ENCODE measurements at places on chromosomes 5 and 9.

DNA sequence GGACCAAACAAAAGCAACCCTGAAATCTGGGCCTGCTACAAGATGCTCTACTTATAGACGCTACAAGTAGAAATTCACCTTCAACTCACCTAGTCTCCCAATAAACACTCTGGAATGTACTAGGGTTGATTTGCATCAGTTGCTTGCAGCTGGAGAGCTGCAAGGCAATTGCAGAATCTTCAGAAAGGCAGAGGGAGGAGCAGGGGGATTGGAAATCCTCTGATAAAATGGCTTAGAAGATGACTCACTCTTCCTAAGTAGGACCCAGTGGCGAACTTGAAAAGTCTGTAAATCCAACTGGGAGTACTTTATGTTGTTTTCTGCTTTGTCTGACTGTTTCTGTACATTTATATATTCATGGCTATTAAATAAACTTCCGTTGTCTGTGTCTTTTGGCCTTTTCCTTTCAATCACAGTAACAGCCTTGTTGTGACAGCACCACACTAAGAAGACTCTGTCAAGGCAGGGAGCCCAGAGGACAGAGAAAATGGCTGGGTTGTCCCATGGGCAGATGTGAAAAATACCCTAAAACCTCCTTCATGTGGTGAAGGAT lies 14.7 kb upstream of the MLLT3 start:
- DNase-seq, result peak; percentile 31

DNA sequence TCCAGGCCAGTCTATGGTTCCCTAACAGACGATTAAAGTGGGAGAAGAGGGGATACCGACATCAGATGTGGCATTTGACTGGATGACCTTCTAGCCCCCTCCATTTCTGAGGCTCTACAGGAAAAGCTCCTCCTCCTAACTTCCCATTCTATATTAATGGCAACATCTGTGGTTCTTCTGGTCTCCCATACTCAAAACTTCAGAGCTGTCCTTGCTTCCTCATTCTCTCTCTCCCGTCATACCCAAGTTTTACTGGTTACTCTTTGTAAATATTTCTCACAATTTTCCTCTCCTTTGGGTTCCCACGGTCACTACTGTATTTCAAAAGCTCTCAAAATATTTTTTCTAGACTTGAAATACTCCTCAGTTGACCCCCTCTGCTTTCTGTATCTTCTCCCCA lies 36.0 kb upstream of the IL7R start:
- DNase-seq, result no peak

DNA sequence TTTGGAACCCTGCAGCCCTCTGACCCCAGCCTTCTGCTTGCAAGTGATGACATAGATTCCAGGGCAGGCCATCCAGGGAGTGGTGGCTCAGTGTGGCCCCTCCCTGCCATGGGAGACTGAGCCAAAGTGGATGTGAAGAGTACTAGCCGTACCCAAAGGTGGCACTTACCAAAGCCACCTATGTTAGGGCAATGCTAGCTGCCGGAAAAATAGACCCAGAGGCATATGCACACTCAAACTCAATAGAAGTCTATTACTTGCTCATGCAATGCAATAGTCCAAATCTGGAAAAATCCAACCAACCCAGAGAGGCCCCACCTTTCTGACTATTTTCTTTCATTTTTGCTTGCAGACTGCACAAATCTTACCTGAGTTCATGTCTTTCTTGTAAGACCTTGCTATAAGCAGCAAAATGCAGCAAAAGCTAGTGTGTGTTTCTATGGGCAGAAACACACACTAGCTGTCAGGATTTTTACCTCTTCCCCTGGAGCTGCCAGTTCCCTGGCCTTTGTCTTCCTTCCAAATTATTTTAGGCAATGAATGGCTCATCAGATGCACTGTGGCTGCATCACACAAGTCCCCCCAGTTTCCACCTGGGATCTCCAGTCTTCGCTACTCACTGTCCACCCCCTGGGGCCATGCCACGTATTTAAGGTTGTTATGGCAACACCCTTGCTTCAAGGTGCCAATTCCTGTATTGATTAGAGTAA lies 74.0 kb downstream of the HRH2 start:
- DNase-seq, result no peak

DNA sequence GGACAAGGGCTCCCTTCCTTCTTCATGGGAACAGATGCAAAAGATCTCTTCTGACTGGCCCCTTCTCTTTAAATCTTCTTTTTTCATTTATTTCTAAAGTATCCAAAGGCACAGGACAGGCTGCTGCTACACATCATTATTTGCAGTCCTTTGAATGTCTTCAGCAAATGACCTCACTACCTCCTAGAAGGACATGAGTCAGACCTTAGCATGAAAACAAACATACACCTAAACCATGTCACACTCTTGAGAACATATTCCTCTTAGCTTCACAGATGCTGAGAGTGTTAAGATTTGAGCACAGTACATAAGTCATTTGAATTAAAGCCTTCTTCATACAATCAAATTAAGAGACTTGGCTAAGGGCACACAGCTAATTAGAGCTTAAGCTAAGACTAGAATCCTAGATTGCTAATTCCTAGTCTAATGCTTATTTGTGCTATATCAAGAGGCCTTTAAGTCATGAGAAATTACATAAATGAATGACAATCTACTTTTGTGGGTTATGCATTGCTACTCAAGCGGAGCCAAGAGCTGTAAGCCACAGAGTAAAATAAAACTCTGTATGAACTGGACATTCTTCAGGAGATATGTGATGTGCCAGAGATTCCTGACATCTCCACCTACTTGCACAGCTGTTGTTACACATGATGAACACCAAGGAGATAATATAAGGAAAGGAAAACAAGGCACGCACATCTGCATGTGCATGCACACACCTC lies 109.1 kb upstream of the PTGER4 start:
- DNase-seq, result peak; percentile 62

GRCh38 chr5:122547219-122547618 lies 227.7 kb upstream of the SNX2 start:
- DNase-seq, result no peak

- DNase-seq, result no peak
These were observed 77.0 kb upstream of the SMARCA2 start for GRCh38 chr9:1938135-1938534.

GRCh38 chr5:60888359-60889061 lies 44.4 kb upstream of the ELOVL7 start:
- DNase-seq, result no peak

GRCh38 chr5:142952229-142952628 lies 182.1 kb downstream of the ARHGAP26 start:
- DNase-seq, result no peak

GRCh38 chr5:131481569-131481968 lies 153.5 kb downstream of the RAPGEF6 start:
- peak; percentile 47 for DNase-seq

DNA sequence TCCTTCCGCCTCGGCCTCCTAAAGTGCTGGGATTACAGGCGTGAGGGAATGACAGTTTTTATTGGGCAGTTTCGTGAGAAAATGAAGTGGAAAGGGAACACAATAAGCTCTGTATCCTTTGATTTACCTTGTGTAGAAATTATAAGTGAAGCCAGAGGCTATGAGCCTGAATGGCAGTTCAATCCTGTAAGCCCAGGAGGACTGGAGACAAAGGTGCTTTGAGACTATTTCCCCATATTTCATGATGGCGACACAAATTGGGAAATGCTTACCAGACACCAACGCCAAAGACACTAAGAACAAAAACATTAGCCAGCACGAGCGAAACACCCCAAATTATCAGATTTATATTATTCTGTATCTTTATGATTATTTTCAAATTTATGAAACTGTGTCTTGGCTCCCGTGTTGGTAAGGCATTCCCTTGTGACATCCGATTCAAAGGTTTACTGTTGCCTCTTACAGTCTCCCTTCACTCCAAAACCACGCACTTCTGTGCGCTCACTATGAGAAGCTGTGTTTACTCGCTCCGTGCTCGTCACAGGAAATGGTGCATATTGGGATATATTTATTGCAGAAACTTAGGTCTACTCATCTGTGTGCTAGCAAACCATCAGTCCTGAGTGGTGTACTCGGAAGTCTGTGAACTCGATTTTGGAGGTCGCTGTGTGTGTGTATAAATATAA lies 73.9 kb downstream of the SH3PXD2B start:
- DNase-seq, result no peak

- DNase-seq, result no peak
These were observed 175.6 kb upstream of the TLE4 start for GRCh38 chr9:79396168-79396567.

- no peak for DNase-seq
These were observed 19.3 kb upstream of the DAPK1 start for GRCh38 chr9:87478226-87478992.

DNA sequence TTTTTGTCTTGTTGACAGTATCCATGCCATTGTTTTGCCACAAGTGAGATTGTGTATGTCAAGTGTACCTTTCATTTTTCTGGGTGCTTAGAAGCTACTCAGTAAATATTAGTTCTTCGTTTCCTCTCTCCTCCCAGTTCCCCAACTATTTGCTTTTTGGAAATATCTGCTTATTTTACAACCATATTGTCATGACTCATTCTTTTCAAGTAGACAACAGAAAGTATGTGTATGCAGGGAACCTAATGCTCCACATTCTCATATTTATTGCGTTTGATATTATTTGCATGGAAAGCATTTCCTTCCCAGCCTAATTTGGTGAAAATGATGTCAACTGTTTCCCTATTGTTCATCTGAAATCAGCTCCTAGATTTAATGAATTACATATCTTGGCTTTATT lies 483.7 kb upstream of the RIOK2 start:
- peak; percentile 18 for DNase-seq

DNA sequence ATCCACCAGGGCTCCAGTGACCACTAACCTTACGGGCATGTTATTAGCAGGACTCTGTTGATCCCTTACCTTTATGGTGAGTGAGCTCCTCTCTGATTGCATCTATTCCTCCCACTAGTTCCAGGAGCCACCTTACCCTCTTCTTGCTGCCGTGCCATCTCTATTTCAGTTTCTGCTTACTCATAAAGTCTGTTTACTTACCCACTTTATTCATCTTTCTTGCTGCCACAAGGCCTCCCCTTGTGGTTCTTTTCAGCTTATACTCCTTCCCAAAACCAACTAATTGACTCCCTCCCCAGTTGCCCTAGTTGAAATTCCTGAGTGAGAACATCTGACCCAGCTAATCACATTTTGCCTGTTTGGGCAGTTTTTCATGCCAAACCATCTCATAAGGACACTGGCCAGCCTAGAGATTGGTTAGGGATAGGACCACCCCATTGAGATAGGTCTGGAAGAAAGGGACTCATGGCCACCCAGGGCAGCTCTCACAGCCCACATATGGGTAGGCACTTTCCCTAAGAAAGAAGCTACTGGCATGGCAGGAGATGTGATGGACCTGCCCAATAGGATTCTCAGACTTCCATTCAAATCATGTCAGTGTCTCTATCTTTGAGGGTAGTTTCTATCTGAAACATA lies 412.7 kb downstream of the EFNA5 start:
- DNase-seq, result no peak

DNA sequence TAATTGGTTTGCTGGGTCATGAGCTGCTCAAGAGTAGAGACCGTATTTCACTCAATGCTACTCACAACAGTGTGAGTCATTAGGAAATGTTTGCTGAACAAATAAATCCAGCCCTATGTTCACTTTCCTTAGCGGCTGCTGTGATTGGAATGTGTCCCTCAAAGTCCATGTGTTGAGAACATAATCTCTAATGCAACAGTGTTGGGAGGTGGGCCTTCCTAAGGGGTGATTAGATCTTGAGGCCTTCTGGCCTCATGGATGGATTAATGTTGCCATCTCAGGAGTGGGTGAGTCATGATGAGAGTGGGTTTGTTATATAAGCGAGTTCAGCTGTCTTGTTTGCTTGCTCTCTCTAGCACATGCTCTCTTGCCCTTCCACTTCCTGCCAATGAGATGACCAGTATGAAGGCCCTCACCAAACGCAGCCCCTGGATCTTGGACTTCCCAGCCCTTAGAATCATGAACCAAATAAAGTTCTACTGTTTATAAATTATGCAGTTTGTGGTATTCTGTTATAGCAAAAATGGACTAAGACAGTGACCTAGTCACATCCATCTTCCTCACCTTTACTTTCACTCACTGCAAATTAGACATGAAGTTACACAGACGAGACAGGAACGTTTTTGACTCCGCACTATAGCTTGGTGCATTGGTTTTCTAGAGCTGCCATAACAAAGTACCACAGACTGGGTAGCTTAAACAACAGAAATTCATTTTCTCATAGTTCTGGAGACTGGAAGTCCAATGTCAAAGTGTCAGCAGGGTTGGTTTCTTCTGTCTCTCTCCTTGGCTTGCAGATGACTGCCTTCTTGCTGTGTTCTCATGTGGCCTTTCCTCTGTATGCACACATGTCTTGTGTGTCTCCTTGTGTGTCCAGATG lies 50.9 kb upstream of the FAM169A start:
- DNase-seq, result peak; percentile 5

DNA sequence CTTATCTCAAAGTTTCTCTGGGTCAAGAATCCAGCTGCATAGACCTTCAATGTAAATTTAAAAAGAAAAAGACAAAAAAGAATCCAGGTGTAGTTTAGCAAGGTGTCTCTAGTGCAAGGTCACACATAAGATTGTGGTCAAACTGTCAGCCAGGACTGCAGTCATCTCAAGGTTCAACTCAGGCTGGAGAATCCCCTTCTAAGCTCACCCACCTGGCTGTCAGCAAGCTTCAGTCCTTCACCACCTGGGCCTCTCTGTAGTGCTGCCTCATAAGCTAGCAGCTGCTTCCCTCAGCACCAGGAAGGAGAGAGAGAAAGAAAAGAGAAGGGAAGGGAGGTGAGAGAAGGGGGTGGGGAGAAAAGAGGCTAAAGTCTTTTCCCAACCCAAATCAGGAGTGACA lies 146.7 kb downstream of the ACTL7B start:
- no peak for DNase-seq

GRCh38 chr5:34059977-34060376 lies 17.0 kb upstream of the C1QTNF3 start:
- no peak for DNase-seq

GRCh38 chr5:127813633-127814587 lies 110.7 kb downstream of the CCDC192 start:
- peak; percentile 84 for DNase-seq

- no peak for DNase-seq
These were observed 176.7 kb upstream of the ZNF608 start for GRCh38 chr5:124923131-124923530.

DNA sequence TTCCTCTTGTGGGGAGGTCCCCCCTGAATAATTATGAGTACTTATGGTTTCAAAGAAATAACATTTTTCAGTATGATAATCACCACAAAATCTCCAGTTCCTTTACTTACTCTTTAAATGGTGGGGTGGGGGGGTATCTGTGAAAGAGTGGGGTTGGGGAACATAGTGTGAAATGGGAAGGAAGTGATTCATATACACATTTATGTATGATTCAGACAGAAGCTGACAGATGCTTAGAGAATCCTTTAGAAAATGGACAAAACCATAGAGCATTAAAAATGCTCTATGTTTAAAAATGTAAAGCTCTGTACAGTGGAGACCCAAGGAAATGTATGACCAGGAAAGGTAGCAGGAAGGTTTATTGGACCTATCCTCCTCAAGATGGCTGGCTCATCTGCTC lies 267.5 kb upstream of the GRIA1 start:
- DNase-seq, result no peak

DNA sequence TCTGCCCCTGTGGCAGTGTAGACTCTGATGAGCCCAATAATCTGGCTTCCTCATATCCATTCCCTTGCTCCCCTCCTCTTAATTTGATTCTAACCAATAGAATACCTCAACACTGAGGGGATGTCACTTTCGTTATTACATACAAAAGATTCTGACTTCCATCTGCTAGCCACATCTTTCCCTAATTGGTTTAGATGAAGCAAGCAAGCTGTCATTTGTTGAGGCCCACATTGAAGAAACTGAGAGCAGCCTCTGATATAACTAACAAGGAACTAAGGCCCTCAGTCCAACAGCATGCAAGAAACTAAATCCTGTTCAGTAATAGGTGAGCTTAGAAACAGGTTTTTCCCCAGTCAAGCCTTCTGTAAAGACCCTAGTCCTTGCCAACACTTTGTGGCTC lies 5.8 kb downstream of the ADAMTS6 start:
- DNase-seq, result no peak

Data from adipocyte (in vitro differentiated cells).